ENCODE measurements at places on chromosomes 7 and 10. TPM values are rescaled to one million over a fixed set of nuclear protein-coding genes. Genes with fewer than 3 reads are reported as not detected.

The AGR2 gene
- polyA plus RNA-seq, result not detected

The PODXL gene
- 0.10 TPM for polyA plus RNA-seq

The HIPK2 gene
- polyA plus RNA-seq, result 2.1 TPM

The LRIT1 gene
- not detected for polyA plus RNA-seq

- no peak for DNase-seq
These were observed 66.6 kb downstream of the PWWP2B start for GRCh38 chr10:132463333-132464255.

GRCh38 chr10:21212348-21212747 is 313.1 kb downstream of the SKIDA1 start:
- DNase-seq, result no peak

DNA sequence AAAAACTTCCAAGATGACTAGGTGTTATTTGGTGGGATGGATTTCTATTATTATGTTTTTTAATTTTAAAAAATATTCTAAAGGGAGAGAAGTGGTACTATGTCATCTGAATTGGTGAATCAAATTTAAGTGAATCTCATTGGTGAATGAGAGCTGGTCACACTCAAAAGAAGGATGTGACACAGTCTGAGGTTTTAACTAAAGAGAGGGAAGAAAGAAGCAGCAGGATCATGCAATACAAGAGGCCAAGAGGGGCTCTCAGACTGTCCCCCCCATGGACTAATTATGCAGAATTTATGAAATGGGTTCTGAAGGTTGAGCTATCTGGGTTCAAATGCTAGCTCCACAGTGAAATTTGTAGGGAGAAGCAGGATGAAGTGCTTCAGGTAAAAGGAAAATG is 16.2 kb downstream of the MACC1 start:
- no peak for DNase-seq

GRCh38 chr7:113664867-113665266 is 253.9 kb downstream of the PPP1R3A start:
- no peak for DNase-seq

- no peak for DNase-seq
These were observed 201.5 kb downstream of the GRID1 start for GRCh38 chr10:86164960-86165630.

DNA sequence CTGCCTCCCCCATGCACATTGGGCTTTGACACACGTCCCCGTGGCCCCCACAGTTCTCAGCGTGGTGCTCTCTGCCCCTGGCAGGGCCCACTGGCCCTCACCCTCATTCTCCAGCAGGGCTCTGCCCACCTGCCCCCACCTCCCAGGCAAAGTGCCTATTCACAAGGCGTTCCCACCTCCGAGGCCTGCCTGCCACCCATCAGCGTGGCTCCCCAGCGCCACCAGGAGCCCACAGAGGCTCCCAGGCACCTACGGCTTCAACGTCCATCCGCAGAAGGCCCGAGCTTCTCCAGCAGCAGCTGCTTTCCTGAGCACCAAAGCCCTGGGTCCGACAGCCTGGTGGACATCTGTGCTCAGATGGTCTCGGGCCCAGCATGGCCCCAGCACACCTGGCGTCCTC is 211.8 kb upstream of the PPP2R2D start:
- no peak for DNase-seq

All from naive thymus-derived CD8-positive, alpha-beta T cell (primary cell).